ENCODE measurements at places on chromosomes 7 and 10.
A peak's percentile ranks its signal among the peaks of the same experiment; 100 is the strongest.

DNA sequence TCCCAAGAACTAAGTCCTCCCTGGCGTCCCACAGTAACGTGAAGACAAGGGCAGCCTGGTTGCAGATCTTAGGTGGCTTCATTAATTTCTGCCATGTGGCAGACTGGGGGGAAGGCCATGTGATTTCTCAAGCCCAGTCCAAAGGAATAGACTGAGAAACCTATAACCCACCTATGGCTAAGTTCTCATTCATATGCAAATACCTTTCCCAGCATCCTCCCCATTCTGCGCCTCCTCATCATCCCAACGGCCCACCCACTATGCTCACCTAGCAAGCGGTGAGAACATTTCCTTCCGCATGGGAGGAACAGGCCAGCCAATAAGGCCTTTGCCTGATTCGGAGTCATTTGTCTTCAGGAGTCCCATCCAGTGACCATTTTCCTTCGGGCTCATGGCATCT is 8.2 kb upstream of the CLEC2L start:
- no peak for DNase-seq

DNA sequence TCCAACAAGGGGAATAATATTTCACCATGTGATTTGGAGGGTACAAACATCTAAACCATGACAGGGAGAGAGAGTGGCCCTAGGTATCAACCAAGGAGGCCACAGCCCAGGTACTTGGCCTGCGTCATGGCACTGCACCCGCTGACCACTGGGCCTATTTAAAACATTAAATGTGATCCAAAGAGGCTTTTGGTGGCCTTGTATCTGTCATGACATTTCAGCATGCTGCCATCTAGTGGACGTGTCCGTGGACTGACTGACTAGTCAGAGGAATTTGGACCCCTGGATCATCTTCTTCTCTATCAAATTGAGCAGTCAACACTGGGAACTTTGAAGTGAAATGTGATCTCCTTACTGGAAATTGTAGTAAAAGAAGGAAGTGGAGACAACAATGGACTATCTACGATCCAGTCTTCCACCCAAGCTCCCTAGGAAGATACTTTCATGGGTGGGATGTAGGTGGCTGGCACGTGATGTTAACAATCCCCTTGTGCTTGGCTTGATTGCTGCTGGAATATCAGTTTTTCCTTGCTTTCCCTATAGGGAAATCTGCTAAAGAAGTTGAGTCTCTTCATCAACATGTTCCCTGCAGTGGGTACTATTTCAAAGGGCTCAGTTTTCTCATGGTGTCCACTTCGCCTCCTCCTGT is 24.6 kb upstream of the ITGA8 start:
- peak; percentile 37 for DNase-seq

DNA sequence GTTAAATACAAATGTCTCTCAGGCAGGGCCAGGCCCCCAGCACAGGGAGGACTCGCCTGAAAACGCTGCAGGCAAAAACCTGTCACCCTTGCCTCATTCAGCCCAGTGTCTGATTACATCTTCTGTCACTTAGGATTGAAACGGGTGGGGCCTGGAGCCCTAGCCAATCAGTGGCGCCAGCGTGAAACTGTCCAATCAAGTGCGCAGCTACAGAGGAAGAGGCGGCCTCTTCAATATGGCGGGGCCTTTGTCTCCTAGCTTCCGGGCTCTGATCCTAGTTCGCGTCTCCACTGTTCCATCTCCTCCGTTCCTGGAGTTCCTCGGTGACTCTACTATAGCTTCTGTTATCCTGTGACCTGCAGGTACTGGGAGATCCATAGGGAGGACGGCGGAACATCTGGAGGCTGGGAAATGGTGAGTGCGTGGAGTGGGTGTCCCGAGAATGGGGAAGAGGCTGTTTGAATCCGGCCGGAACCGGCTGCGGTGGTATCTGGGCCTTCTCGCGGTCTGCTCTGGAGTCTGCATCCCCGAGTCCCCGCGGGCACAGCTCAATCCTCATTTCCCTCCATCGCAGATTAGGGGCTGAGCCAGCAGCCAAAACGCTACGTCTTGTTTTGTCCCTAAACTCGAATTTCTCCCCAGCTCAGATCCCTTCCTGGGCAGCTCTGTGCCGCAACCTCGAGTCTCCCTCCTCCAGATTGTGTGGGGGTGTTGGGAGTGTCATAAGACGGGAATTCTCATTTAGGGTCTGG is at the start of gene ZNF736:
TSS of gene ZNF736 (plus strand) at position 222 of the 752 bp plus-strand sequence. CDS start at position 412, 190 bp downstream.
- peak; percentile 97 for DNase-seq

DNA sequence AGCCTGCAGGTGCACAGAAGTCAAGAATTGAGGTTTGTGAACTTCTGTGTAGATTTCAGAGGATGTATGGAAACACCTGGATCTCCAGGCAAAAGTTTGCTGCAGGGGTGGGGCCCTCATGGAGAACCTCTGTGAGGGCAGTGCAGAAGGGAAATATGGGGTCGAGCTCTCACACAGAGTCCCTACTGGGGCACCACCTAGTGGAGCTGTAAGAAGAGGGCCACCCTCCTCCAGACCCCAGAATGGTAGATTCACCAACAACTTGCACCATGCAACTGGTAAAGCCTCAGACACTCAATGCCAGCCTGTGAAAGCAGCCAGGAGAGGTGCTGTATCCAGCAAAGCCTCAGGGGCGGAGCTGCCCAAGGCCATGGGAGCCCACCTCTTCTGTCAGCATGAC is 205.8 kb downstream of the CCSER2 start:
- no peak for DNase-seq

DNA sequence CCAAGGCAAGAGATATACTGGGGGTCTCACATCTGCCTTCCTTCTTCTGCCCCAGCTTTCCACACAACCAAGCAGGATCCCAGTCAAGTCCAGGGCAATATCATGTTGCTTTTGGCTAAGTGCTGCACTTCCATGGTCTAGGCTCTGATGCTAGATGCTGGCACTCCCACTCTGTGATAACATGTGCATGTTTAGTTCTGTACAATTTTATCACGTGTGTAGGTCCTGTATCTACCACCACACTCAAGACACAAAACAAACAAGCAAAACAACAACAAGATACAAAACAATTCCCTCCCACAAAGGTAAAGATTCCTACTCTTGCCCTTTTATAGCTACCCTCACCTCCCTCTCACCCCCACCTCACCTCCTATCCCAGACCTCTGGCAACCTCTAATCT is 105.6 kb upstream of the HABP2 start:
- no peak for DNase-seq

DNA sequence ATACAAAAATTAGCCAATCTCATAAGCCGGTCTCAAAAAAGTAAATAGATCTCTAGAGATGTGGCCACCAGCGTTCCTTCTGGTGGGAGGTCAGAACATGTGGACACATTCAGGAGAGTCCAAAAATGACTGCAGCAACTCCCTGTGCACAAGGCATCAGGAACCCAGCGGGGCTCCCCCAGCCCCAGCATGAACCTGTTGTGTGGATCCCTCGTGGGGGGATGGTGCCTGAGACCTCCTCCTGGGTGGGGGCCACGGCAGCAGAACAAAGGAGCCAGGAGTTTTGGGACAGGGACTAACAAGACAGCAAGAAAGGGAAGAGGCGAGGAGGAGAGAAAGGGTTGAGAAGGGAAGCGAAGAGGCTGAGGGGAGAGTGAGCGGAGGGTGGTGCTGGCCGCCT is 121.8 kb downstream of the WDR37 start:
- DNase-seq = no peak

GRCh38 chr7:43872406-43873110 is 3.2 kb upstream of the MRPS24 start:
- peak; percentile 91 for DNase-seq

GRCh38 chr10:98331885-98332284 is 63.9 kb upstream of the LOXL4 start:
- no peak for DNase-seq

GRCh38 chr10:5480162-5480941 is 19.0 kb downstream of the CALML5 start:
- no peak for DNase-seq

DNA sequence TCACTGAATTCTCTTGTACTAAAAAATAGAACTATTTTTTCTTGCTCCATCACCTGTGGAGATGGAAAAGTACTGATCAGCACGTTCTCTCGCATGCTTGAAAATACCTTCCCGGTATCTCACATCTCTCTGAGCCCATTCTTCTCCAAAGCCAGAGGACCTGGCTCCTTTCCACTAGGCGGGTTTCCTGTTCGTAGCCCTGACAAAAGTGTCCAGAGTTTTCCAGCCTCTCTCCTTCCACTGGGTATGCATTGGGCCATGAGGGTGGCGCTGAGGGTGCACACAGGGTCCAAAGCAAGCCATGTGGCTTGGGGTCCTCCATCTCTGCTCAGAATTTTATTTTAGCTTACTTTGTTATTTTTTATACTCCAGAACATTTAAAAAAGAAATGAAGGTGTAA is 16.3 kb upstream of the SRGN start:
- no peak for DNase-seq

GRCh38 chr10:520402-520787 is 169.1 kb downstream of the DIP2C start:
- no peak for DNase-seq

GRCh38 chr7:96976106-96976505 is 29.2 kb upstream of the DLX6 start:
- DNase-seq = no peak

DNA sequence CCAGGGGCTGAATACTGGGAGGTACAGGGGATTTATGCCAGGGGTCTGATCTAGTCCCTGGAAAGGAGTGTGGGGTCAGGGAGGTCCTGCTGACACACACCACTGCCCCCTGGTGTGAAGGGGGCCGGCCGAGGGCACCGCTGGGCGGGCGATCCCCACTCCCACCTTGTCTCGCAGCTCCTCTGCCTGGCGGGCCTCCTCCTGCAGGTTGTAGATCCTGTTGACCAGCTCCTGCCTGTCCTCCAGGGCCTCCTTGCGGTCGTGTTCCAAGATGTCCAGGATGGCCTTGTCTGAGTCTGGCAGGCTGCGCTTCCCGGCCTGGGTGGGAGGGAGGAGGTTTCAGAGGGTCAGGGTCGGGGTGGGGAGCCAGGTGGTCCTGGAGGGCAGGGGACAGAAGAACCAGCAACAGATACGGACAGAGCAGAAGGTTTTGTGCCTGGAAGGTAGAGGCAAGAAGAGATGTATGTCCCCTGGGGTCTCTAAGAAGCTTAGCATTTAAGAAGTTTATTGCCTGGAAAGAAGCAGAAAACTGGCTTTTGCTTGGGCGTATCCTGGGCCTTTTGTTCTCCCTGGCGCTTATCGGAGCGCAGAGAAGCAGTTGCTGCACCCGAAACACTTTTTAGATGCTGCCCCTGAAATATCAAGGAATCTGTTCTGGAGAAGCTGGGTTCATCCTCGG is 94.5 kb upstream of the GNA12 start:
- DNase-seq = no peak

GRCh38 chr10:5123886-5124285 is 29.7 kb downstream of the AKR1C3 start:
- DNase-seq = no peak

DNA sequence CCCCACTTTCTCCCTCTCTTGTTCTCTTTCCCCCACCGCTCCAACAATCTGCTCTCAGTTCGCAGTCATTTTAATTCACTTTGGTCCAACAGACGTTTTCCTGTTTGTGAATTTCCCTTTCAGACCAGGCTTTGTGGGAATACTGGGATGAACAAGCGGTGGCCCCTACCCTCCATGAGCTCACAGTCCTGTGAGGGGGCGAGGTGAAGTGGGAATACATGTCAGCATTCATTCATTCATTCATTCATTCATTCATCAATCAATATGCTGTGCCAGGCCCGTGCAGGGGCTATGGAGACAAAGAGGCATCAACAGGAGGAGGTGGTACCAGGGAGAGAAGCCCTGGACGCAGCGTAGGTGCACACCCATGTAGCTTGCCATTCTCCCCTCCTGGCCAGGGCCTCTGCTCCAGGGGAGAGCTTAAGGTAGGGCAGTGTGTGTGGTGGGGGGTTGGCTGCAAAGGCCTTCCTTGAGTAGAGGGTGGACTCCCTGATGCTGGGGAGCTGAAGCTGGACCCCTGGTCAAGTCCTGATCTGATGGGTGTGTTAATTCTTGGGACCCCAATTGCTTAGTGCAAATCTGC is 16.1 kb downstream of the PRF1 start:
- no peak for DNase-seq

GRCh38 chr10:121830101-121830500 is 97.7 kb downstream of the ATE1 start:
- DNase-seq = no peak

GRCh38 chr10:77970869-77971803 is 44.6 kb upstream of the DLG5 start:
- DNase-seq = peak; percentile 89

DNA sequence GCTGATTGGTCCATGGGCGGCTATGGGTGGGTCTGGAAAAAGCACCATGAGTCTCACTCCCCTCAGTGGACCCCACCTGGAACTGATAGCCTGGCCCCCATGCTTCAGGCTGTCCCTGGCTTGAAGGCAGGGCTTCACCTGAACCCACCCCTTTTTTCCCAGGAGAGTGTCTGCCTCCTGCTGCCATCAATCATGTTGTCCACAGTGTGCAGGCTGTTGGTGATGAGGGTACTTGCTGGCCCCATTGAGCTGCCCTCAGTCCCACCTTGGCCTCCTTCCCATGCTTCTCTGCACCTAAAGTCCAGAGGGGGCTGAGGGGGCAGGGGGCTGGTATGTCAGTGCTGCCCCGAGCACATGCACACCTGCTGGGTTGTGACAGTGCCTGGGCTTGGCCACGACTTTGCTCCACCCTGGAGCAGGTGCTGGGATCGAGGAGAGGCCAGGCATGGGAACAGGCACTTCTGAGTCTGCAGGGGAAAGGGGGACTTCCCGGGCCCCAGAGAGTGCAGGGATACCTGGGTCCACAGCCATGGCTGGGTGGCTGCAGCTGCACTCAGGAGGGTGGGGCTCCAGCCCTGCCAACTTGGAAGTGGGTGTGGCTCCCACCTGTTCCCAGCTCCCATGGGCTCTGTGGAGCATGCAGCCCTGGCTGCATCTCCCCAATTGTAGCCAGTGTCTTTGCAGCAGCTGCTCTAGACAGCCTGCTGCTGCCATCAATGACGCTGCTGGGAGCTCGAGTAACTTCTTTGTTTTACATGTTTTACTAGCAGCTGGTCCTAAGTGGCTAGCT is 56.9 kb downstream of the ADK start:
- no peak for DNase-seq

- peak; percentile 99 for DNase-seq
Observed at GRCh38 chr7:1458683-1459511, at the start of gene MICALL2. TSS of gene MICALL2 (minus strand) at chr7:1459470. CDS start at chr7:1459326, 144 bp downstream.

Data from hepatic stellate cell (primary cell).